ENCODE measurements at places on chromosomes 2 and 18.

GRCh38 chr18:21571772-21572171 lies 28.7 kb downstream of the ESCO1 start:
- no peak overlapping the region for H3K27ac ChIP-seq
- peaks cover 25% of the 10 kb centered on the region for H3K4me1 ChIP-seq

DNA sequence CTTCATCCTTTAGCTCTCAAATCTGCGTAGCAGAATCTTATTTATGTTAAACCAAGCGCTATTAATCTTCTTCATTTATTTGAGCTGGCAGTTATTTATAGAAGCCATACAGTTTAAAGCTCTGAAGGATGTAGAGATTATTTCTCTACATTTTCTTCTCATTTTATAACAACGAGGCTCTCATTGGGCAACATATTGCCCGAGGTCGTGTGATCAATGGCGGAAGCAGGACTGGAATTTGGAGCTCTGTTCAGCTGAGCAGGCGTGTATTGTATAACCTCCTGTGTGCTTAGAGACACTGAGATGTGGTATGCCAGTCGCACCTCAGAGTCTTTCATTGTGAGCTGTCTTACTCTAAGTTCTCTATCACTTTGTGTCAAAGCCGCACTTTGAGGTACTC lies 17.5 kb upstream of the DRC1 start:
- DNase-seq: no peak
- H3K27me3 ChIP-seq: no peaks in the 10 kb centered on the region
- H3K27ac ChIP-seq: no peak overlapping the region
- no peak overlapping the region for H3K4me3 ChIP-seq
- peaks cover 2% of the 10 kb centered on the region for H3K36me3 ChIP-seq
- H3K4me1 ChIP-seq: no peaks in the 10 kb centered on the region

DNA sequence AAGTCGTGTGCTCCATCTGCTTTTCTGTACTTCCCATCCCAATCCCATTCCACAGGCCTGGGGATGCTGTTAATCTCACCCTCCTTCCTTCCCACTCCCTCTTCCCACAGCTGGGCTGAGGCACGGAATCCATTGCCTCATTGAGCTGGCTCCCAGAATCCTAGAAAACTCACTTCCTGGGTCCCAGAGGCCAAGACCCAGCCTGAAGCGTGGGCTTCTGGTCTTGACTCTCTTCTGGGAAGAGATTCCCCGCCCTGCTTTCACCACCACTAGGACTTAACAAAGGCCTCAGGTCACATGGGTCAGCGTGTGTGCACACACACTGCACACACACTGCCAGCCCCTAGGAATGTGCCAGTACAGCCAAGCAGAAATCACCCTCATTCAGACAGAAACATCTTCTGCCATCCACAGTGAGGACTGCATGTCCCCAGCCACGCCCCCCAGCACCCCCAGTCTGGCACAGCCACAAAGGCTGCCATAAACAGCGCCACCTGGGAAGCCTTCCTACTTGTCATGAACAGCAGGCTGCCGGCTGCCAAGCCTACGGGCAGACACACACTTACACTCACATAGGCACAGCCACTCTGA lies 165.8 kb downstream of the TNS1 start:
- peaks cover 100% of the 10 kb centered on the region for H3K4me1 ChIP-seq
- H3K36me3 ChIP-seq: peaks cover 70% of the 10 kb centered on the region
- no peak overlapping the region for H3K4me3 ChIP-seq

GRCh38 chr2:120421830-120422175 lies 75.9 kb downstream of the INHBB start:
- DNase-seq: no peak
- H3K4me1 ChIP-seq: no peaks in the 10 kb centered on the region

DNA sequence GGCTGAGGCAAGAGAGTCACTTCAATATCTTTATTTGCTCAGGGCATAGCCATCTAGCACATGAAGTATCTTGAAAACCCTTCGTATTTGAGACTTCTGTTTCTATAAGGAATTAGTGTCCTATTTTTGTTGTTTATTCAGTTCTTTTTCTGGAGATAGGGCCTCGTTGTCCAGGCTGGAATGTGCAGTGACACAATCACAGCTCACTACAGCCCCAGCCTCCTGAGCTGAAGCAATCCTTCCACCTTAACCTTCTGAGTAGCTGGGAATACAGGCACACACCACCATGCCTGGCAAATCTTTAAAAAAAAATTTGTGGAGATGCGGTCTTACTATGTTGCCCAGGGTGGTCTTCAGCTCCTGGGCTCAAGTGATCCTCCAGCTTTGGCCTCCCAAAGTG lies 50.6 kb downstream of the PSMD14 start:
- peaks cover 3% of the 10 kb centered on the region for H3K36me3 ChIP-seq
- no peak overlapping the region for H3K4me3 ChIP-seq
- no peak overlapping the region for H3K27ac ChIP-seq
- H3K27me3 ChIP-seq: no peaks in the 10 kb centered on the region
- H3K4me1 ChIP-seq: peaks cover 20% of the 10 kb centered on the region
- no peak for DNase-seq

GRCh38 chr2:182506606-182507005 lies 79.8 kb upstream of the PDE1A start:
- no peaks in the 10 kb centered on the region for H3K4me1 ChIP-seq
- DNase-seq: no peak
- no peaks in the 10 kb centered on the region for H3K36me3 ChIP-seq
- H3K27ac ChIP-seq: no peak overlapping the region
- H3K4me3 ChIP-seq: no peak overlapping the region

DNA sequence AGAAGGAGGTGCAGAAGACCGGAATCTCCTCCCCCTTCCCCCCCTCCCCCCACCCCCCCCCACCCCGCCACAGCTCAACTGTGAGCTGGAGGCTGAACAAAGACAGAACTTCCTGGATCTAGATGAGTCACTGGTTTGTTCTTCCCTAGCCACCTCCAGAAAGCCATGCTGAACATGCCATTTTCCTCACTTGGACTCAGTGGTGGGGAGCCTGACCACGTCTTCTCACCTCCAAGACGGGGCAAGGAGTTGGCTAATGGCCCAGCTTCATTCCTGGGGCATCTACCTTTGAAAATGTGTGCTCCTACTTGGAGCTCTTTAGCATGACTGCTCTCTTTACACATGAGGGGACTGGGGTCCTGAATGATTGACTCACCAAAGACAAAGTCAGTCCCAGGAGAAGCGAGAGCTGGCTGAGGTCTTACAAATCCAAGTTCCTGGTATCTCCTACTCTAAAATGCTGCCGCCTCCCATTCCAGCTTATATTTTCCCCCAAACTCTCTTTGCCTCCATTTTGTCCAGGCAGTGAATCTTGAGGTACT lies 22.6 kb upstream of the FZD5 start:
- peaks cover 11% of the 10 kb centered on the region for H3K4me1 ChIP-seq
- H3K36me3 ChIP-seq: no peaks in the 10 kb centered on the region
- H3K4me3 ChIP-seq: no peak overlapping the region
- no peaks in the 10 kb centered on the region for H3K27me3 ChIP-seq
- no peak overlapping the region for H3K27ac ChIP-seq

- no peaks in the 10 kb centered on the region for H3K27me3 ChIP-seq
- H3K4me1 ChIP-seq: no peaks in the 10 kb centered on the region
- H3K36me3 ChIP-seq: no peaks in the 10 kb centered on the region
- no peak overlapping the region for H3K27ac ChIP-seq
- no peak for DNase-seq
- no peak overlapping the region for H3K4me3 ChIP-seq
Measured at GRCh38 chr2:210046851-210047500, 44.5 kb downstream of the RPE start.

- no peaks in the 10 kb centered on the region for H3K27me3 ChIP-seq
- H3K36me3 ChIP-seq: no peaks in the 10 kb centered on the region
- no peak overlapping the region for H3K27ac ChIP-seq
- DNase-seq: no peak
Measured at GRCh38 chr2:134234535-134234934, 19.3 kb upstream of the MGAT5 start.

- H3K27me3 ChIP-seq: no peaks in the 10 kb centered on the region
- no peak for DNase-seq
- no peaks in the 10 kb centered on the region for H3K36me3 ChIP-seq
- H3K4me3 ChIP-seq: no peak overlapping the region
Measured at GRCh38 chr2:241894681-241895426, 25.3 kb downstream of the RTP5 start.

DNA sequence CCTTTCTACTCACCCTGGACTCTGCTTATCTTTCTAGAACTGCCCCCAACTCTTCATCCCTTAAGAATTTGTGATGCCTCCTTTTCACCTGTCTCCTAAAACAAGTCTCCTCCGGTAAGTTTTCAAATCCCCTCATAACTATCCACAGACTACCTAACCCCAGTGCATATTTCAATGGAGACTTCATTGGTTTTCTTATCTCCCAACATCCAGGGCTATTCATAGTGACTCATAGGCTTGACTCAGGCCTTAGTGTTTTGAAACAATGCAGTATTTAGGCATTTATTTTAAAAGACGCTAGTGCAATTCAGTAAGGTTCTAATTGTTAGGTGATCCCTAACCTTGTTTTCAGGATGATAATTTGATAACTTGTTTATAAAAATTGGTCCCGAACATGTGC lies 399.2 kb downstream of the CPS1 start:
- H3K36me3 ChIP-seq: no peaks in the 10 kb centered on the region
- DNase-seq: no peak
- H3K4me3 ChIP-seq: no peak overlapping the region

DNA sequence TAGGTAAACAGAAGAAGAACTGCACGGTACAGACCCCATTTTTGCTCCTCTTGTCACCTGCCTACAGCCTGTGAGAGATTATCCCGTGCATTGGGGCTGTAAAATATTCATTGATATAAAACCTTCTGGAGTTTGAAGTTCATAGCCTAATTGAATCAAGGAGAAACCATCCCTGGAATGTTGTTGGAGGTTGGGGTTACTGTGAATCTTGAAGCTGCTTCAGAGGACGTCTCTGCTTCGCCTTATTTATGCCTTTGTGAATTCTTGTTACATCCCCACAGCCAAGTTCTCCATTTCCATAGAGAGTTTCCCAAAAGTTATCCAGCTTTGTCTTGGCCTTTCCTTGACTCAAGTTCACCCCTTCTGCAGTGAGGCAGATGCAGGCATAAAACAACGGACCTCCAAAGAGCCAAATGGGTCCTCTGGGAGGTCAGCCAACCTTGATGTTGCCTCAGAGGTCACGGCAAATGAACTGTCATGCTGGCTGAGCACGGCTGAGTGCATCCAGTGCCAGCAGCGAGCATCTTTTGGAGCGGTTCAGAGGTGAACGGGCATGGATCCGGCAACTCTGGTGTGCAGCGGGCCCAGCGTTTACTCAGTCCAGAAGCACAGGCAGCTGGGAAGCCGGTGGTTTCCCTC lies 317.6 kb downstream of the PRKCE start:
- no peaks in the 10 kb centered on the region for H3K27me3 ChIP-seq
- no peak overlapping the region for H3K4me3 ChIP-seq
- H3K27ac ChIP-seq: no peak overlapping the region
- H3K4me1 ChIP-seq: peaks cover 36% of the 10 kb centered on the region
- DNase-seq: no peak
- H3K36me3 ChIP-seq: no peaks in the 10 kb centered on the region

- H3K27ac ChIP-seq: no peak overlapping the region
- H3K36me3 ChIP-seq: peaks cover 28% of the 10 kb centered on the region
- no peaks in the 10 kb centered on the region for H3K4me1 ChIP-seq
Measured at GRCh38 chr2:240499309-240500301, 58.2 kb downstream of the ANKMY1 start.

GRCh38 chr2:159925975-159926374 lies 128.0 kb upstream of the CD302 start:
- no peaks in the 10 kb centered on the region for H3K4me1 ChIP-seq
- no peaks in the 10 kb centered on the region for H3K36me3 ChIP-seq
- DNase-seq: no peak
- no peaks in the 10 kb centered on the region for H3K27me3 ChIP-seq
- no peak overlapping the region for H3K4me3 ChIP-seq
- no peak overlapping the region for H3K27ac ChIP-seq

- peaks cover 62% of the 10 kb centered on the region for H3K4me1 ChIP-seq
- H3K4me3 ChIP-seq: no peak overlapping the region
- no peak for DNase-seq
- no peaks in the 10 kb centered on the region for H3K36me3 ChIP-seq
- no peaks in the 10 kb centered on the region for H3K27me3 ChIP-seq
Measured at GRCh38 chr2:43080571-43081021, 145.8 kb downstream of the ZFP36L2 start.

- no peak overlapping the region for H3K4me3 ChIP-seq
- no peaks in the 10 kb centered on the region for H3K36me3 ChIP-seq
- H3K27me3 ChIP-seq: no peaks in the 10 kb centered on the region
- H3K4me1 ChIP-seq: peaks cover 7% of the 10 kb centered on the region
- no peak overlapping the region for H3K27ac ChIP-seq
Measured at GRCh38 chr2:199985625-199986207, 30.3 kb downstream of the MAIP1 start.

DNA sequence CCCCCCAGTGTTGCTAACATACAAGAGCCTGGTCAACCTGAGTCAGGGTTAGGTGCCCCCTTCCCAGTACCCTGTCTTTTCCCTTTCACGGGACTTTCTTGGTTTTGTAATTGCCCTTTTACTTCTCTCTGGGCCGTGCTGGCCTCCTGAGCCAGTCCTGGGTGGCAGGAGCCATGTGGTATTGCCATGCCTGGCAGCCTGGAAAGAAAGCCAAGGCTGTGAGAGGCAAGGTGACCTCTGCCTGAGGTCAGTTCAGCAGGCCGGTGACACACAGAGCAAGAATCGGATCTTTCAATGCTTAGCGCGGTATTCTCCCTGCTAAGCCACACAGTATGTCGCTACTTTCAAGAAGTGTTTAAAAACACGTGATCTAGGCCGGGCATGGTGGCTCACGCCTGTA lies 52.3 kb downstream of the C18orf63 start:
- no peaks in the 10 kb centered on the region for H3K36me3 ChIP-seq
- no peak for DNase-seq
- no peaks in the 10 kb centered on the region for H3K4me1 ChIP-seq
- H3K27me3 ChIP-seq: no peaks in the 10 kb centered on the region
- no peak overlapping the region for H3K27ac ChIP-seq

DNA sequence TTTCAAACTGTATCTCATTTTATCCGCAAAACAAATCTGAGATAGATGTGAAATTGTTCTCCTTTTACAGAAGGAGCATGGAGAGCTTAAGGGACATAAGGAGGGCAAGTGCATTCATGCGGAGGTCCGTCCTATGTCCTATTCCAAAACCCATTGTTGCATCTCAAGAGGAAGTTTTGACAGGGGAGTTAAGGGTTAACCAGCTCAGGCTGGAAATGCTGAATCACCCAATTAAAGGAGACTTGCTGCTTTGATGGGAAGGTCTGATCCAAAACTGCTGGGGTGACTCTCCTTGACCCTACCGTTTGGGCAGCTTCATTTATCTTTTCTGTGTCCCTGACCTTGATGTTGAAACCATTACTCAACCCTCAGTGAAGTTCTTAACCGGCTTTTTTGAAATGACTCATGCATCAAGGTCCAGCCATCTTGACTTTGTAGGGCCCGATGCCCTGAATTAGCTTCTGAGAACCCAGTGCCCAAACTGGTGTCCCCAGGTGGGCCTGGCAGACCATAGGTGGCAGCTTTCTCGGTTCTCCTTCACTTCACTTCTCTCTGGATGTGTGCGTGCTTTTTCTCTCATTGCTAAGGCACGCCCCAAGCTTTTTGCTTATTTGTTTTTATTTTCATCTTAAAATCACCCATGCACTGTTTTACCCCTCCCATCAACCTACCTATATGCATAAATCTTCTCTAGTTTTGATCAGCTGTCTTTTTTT lies 15.9 kb upstream of the TXNDC2 start:
- no peak overlapping the region for H3K27ac ChIP-seq
- peaks cover 17% of the 10 kb centered on the region for H3K4me1 ChIP-seq

All from esophagus muscularis mucosa (tissue), 4 donors.